ENCODE measurements at places on chromosomes 6 and 20.

GRCh38 chr20:51514249-51514648 is 28.3 kb downstream of the NFATC2 start:
- DNase-seq = no peak

DNA sequence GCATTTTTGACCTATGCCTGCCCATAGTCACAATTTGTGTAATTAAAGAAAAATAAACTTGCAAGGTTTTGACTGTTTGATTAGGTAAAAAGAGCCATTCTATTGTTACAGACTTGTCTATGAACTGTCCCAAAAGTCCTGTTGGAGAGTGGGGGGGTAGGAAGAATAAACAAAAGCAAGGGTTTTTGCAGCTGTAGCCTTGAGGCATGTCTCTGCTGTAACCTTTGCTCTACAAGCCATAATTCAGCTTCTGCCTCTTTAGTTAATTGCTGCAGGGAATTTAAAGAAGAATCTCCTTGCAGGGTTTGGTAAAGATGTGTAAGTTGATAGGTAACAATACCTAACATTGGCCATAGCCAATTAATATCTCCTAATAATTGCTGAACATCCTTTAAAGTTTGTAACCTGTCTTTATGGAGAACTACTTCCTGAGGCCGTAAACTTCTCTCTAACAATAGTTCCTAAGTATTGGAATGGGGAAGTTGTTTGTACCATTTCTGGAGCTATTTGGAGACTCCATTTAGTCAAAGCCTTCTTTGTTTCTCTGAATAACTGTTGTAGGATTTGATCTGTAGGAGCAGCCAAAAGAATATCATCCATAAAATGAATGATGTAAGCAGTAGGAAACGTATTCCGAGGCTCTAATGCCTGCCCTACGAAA is 7.9 kb upstream of the ABHD12 start:
- no peak for DNase-seq

DNA sequence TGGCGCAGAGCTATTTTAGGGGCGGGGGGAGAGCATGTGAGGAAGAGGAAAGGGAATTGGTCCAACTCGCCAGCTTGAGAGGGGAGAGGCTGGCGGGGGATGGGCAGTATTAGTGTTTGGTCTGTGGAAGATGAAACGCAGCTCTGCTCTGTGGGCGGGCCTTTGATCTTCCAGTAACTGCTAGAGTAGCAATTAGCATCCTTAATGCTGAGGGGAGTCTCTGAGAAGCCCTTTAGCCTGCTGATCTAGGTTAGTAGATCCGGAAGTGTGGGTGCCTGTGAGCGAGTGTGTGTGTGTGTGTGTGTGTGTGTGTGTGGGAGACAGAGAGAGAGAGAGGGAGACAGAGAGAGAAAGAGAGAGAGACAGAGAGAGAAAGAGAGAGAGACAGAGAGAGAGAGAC is 117.2 kb upstream of the BACH2 start:
- DNase-seq = peak; percentile 70

GRCh38 chr6:43373252-43373875 is 3.9 kb upstream of the ZNF318 start:
- no peak for DNase-seq

GRCh38 chr6:57127763-57128162 is 37.8 kb downstream of the ZNF451 start:
- DNase-seq = no peak

GRCh38 chr20:50607850-50608749 is 83.2 kb downstream of the RIPOR3 start:
- DNase-seq = no peak

GRCh38 chr6:94955156-94955555 is 622.2 kb upstream of the MANEA start:
- DNase-seq = no peak

- DNase-seq = no peak
These were observed 210.0 kb upstream of the SSTR4 start for GRCh38 chr20:22825076-22825475.

GRCh38 chr20:37845241-37845681 is 57.7 kb upstream of the VSTM2L start:
- DNase-seq = no peak

All from left lung (tissue), 14 donors.